ENCODE measurements at places on chromosomes 13 and 19. TPM values are rescaled to one million over a fixed set of nuclear protein-coding genes. Genes with fewer than 3 reads are reported as not detected.
A peak's percentile ranks its signal among the peaks of the same experiment; 100 is the strongest.

- H3K27me3 ChIP-seq = no peaks in the 10 kb centered on the region
- no peaks in the 10 kb centered on the region for H3K36me3 ChIP-seq
- no peak overlapping the region for H3K27ac ChIP-seq
- H3K4me3 ChIP-seq = no peak overlapping the region
- no peaks in the 10 kb centered on the region for H3K4me1 ChIP-seq
Observed at GRCh38 chr13:91144054-91144453, 203.4 kb upstream of the MIR17HG start.

GRCh38 chr19:55173714-55174409 is 6.2 kb downstream of the SYT5 start:
- H3K4me1 ChIP-seq = peaks cover 16% of the 10 kb centered on the region
- DNase-seq = peak; percentile 25
- H3K36me3 ChIP-seq = no peaks in the 10 kb centered on the region
- H3K27ac ChIP-seq = no peak overlapping the region
- peaks cover 23% of the 10 kb centered on the region for H3K27me3 ChIP-seq
- H3K4me3 ChIP-seq = peak overlapping the region; percentile 74

- no peak overlapping the region for H3K27ac ChIP-seq
- no peak for DNase-seq
- peaks cover 5% of the 10 kb centered on the region for H3K27me3 ChIP-seq
- no peaks in the 10 kb centered on the region for H3K36me3 ChIP-seq
- H3K4me3 ChIP-seq = no peak overlapping the region
Observed at GRCh38 chr19:39737351-39737750, 478 bp downstream of the CLC start.

Gene PRTN3
- polyA plus RNA-seq = not detected

DNA sequence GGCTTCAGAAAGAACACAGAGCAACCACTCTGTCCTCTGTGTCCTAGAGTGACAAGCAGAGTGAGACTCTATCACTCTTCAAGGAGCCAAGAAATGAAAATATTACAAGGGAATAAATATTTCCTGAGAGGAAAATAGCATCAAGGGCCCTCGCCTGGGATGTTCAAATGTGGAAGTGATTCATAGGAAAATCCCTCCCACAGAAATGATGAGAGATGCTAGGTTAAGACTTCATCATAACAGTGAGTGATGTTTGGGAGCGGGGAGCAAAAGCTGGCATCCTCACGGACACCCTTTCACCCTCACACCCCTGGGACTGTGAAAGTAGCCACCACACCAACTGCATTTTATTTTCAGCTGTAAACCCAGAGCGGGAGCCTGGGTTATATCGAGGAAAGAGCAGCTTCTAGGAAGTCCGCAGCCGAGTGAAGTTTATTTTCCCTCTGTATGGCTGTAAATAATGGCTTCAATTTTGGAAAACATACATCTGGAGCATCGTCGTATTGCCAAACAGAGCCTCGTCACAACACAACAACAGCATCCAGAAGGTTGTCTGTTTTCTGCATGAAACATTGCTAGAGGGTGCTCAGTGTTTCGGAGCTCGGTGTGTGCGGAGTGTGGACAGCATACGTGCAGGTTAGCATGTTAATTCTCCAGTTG is 54.8 kb downstream of the DLEU7 start:
- no peaks in the 10 kb centered on the region for H3K4me1 ChIP-seq
- no peak overlapping the region for H3K27ac ChIP-seq
- H3K27me3 ChIP-seq = no peaks in the 10 kb centered on the region
- H3K36me3 ChIP-seq = no peaks in the 10 kb centered on the region

DNA sequence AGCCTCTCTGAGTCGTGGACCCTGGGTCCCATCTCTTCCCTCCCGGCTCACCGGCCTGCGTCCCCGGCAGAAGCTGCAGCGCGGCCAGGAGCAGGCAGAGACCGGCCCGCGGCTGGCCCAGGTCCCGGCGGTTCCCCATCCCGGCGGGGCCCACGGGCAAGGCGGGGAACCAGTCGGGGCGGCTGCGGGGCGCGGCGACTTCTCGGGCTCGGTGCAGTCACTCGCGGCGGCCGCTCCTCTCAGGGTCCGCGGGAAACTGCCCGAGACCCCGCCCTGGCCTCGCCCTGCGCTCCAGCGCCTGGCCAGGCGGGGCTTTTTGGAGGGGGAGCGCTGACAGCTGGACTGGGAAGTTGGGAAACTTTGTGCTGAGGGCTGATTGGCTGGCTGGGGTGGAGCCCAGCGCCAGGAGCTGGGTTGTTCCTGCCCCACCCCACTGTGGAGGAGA is at the start of gene COL5A3:
COL5A3 (minus strand) TSS at position 258 of the 445 bp plus-strand sequence; CDS start at position 139, 119 bp downstream.
- H3K4me3 ChIP-seq = peak within 1 kb of the TSS; percentile 84

- no peaks in the 10 kb centered on the region for H3K4me1 ChIP-seq
- H3K36me3 ChIP-seq = peaks cover 49% of the 10 kb centered on the region
- H3K4me3 ChIP-seq = no peak overlapping the region
- no peak overlapping the region for H3K27ac ChIP-seq
- DNase-seq = no peak
Observed at GRCh38 chr13:32264407-32264806, 50.8 kb downstream of the ZAR1L start.

DNA sequence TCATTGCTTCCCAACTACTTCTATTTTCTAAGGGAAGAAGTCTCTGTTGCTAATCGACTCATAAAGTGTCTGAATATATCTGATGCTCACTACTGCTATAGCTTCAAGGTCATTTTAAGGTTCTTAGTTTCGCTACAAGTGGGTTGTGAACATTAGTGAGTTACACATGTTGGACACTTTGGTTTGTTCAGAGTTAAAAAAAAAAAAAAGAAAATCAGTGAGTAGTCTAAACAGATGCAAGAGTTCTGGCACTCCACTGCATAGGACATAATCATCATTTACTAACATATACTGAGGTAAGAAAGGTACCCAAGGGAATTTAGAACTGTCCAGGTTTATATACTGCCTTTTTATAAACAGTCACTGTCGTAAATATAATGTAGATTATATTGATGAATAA is 108.8 kb downstream of the KLF12 start:
- peaks cover 14% of the 10 kb centered on the region for H3K36me3 ChIP-seq
- no peaks in the 10 kb centered on the region for H3K27me3 ChIP-seq
- H3K4me1 ChIP-seq = peaks cover 99% of the 10 kb centered on the region
- DNase-seq = no peak
- peak overlapping the region; percentile 66 for H3K4me3 ChIP-seq
- H3K27ac ChIP-seq = peak overlapping the region; percentile 84

Gene UGGT2
- polyA plus RNA-seq = 0.86 TPM

Gene HOOK2
- polyA plus RNA-seq = 2.5 TPM

DNA sequence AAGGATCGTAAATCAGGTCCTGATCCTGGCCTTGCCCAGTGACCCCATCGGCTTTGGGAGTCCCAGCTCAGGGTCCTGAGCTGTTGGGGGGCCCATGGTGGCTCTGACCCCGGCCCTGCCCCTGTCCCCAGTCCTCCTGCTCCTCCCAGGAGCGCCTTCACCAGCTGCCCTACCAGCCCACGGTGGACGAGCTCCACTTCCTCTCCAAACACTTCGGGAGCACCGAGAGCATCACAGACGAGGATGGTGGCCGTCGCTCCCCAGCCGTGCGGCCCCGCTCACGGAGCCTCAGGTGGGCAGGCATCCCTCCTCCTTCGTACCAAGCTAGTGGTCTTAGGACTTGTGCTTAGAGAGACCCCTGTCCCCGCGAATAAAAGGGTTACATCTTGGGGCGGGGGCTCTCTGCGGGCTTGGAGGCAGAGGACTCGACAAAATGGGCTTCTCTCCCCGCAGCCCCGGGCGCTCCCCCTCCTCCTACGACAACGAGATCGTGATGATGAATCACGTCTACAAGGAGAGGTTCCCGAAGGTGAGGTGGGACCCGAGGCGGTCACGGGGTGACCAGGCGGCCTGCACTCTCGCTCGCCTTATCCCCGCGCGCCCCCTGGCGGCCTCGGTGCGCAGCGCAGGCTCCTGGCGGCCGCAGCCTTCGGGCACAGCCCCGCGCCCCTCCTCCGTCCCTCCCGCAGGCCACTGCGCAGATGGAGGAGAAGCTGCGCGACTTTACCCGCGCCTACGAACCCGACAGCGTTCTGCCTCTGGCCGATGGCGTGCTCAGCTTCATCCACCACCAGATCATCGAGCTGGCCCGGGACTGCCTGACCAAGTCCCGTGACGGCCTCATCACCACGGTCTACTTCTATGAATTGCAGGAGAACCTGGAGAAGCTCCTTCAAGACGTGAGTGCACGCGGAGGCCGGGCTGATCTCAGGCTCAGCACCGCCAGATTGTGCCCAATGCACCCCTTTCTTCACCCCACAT is 9.1 kb downstream of the MAST1 start:
- H3K27me3 ChIP-seq = peaks cover 10% of the 10 kb centered on the region
- peak; percentile 80 for DNase-seq

Gene NLRP5
- not detected for polyA plus RNA-seq

DNA sequence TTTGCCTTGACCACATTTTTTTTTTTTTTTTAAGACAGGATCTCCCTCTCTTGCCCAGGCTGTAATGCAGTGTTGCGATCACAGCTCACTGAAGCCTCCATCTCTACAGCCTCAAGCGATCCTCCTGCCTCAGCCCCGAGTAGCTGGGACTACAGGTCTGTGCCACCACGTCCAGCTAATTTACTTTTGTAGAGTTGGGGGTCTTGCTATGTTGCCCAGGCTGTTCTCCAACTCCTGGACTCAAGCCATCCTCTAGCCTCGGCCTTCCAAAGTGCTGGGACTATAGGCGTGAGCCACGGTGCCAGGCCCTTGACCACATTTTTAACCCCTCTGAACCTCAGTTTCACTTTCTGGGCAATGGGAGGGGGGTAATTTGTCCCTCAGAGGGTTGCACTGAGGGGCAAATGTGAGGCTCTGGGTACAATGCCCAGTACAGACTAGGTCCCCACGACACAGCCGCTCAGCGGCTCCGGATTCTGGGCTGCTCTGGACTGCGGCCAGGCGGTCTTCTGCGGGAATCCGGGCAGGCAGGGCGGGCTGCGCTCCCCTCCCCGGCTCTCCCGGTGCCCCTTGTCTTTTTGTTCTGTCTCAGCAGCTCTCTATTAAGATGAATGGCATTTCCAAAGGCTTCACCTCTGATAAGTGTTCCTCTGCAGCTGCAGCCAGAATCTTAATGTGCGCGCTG is 3.8 kb upstream of the ALOX5AP start:
- no peak overlapping the region for H3K4me3 ChIP-seq
- H3K27ac ChIP-seq = no peak overlapping the region
- peaks cover 33% of the 10 kb centered on the region for H3K4me1 ChIP-seq
- no peak for DNase-seq

GRCh38 chr13:78768950-78769349 is 110.0 kb upstream of the OBI1 start:
- no peaks in the 10 kb centered on the region for H3K27me3 ChIP-seq
- no peaks in the 10 kb centered on the region for H3K36me3 ChIP-seq
- H3K4me3 ChIP-seq = no peak overlapping the region
- no peak overlapping the region for H3K27ac ChIP-seq
- no peak for DNase-seq
- no peaks in the 10 kb centered on the region for H3K4me1 ChIP-seq

- no peak overlapping the region for H3K4me3 ChIP-seq
- H3K27me3 ChIP-seq = peaks cover 11% of the 10 kb centered on the region
- no peaks in the 10 kb centered on the region for H3K36me3 ChIP-seq
- DNase-seq = no peak
Observed at GRCh38 chr19:44592451-44592890, 20.9 kb upstream of the IGSF23 start.

DNA sequence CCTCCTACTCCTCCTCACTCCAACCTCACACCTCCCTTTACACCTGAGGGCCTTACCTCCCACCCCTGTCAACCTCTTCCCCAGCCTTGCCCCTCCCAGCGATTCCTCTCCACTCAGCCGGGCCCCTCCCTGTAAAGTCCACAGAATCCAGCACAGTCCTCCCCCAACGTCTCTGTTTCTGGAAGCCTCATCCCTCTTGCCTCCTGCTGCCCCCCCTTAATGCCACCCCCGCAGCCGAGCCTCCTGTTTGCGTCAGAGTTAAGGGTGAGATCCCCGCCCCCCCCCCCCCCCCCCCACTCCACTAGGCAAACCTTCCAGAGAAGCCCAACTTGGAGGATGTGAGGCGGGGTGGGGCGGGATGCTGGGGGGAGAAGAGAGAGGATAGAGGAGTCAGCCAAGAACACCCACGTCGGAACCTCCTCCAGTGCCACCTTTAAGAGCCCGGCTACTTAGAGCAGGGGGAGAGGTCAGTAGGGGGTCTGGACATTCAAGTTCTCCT is 2.1 kb downstream of the UNC13A start:
- no peak overlapping the region for H3K27ac ChIP-seq
- no peak overlapping the region for H3K4me3 ChIP-seq
- peaks cover 21% of the 10 kb centered on the region for H3K4me1 ChIP-seq
- H3K27me3 ChIP-seq = peaks cover 17% of the 10 kb centered on the region
- H3K36me3 ChIP-seq = peaks cover 4% of the 10 kb centered on the region

DNA sequence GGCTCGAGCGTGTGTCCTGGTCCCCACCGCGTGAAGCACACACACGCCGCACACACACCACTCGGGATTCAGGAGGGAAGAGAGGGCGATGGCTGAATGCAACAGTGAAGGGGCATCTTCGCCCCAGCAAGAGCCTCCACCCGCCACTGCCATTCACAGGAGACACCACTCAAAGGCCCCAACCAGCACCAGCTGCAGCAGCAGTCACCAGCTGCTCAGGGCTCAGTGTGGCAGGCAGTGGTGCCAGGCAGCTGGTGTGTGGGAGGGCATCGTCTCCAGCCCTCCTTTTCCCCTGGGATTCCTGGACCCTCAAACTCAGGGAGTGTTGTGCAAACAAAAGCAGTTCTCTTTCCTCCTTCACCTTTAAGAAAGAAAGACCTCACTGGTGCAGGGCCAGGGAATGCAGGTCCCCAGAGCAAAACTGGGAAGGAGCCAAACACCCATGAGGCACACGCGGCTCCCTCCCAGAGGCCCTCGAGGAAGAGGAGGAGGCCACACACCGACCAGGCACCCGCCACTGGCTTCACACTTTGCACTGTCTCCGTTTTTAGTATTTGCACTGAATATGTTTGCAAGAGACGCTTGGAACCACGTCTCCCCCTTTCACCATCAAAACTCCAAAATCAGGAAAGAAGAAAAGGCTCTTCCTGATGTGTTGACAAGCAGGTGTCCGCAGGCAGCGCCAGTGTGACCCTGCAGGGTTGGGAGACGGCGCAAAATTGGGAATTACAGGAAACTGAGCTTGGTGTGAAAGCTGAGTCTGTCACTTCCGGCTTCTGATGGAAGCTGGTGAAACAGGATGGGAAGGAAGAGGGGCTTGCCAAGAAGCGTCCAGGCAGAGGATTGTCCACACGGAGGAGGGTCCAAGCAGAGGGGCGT is 26.4 kb upstream of the F7 start:
- H3K36me3 ChIP-seq = no peaks in the 10 kb centered on the region
- no peak overlapping the region for H3K27ac ChIP-seq
